NCI-H2081 (cell line): ENCODE measurements at places on chromosomes 1 and 21.

- no peak for DNase-seq
These were observed 10.4 kb downstream of the LDLRAD1 start for GRCh38 chr1:54007613-54008012.

- DNase-seq, result peak; percentile 17
These were observed 164.4 kb upstream of the DPT start for GRCh38 chr1:168893359-168893801.

- no peak for DNase-seq
These were observed 123.3 kb upstream of the IFFO2 start for GRCh38 chr1:19079541-19080472.

GRCh38 chr1:214398490-214398889 is 117.5 kb downstream of the SMYD2 start:
- DNase-seq, result no peak

GRCh38 chr1:39384305-39384704 is 107.1 kb upstream of the BMP8A start:
- DNase-seq, result no peak

DNA sequence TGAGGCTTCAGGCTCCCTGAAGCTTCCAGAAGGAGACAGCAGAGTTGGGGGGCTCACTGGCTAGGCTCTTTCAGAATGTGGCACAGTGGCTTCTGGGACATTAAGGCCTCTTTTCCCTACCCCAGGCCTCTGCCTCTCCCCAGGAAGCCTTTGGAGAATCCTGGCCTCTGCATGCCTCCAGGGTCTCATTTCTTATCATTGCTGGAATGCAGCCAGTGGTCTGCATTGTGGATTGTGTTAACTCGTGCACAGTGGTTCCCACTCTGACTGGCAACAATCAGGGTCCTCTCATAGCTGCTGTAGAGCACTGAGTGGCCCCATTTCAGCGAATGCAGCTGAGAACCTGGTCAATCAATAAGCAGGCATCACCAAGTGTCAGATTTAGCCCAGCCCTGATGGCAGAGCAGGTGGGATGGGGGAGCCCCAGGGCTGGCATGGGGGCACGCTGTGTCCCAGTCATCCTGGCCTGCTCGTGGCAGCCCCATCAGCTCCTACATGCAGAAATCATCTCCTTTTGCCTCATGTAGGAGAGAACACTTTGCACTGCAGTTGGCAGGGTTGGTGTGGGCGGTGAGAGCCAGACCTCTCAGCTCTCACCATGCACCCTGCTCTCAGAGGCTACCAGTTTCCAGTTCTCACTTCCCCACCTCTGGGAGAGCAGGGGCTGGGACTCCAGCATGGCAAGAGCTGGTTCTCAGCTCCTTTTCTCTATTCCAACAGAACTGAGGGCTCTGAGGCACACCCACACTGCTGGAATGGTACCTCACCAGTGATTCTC is 13.4 kb downstream of the ADORA1 start:
- no peak for DNase-seq
